Left lung (tissue), 14 donors: ENCODE measurements at places on chromosomes 5 and 9. TPM values are rescaled to one million over a fixed set of nuclear protein-coding genes. Genes with fewer than 3 reads are reported as not detected.

The PCDHA4 gene
- 0.79 TPM for total RNA-seq

The IFNA2 gene
- total RNA-seq = not detected

The DOK3 gene
- 18.2 TPM for total RNA-seq

The ENG gene
- total RNA-seq = 173 TPM

The MEGF10 gene
- total RNA-seq = 0.17 TPM

The FCN2 gene
- total RNA-seq = not detected

DNA sequence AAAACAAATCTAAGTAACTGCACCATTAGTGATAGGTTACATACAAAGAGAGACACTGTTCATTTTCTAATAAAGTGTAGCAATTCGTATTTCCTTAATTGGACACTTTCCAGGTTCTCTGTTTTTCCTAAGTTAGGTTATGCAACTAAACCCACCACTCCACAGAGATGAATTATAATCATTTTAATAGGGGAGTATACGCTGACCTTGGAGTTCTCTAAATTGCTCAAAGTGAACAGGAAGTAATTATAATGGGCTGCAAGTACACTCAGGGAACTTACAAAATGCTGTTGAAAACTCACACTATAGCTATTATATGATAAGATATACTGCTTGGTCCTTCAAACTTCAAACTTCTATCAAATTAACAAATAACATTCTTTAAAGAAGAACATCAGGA is 18.2 kb upstream of the ADCY2 start:
- DNase-seq = no peak

DNA sequence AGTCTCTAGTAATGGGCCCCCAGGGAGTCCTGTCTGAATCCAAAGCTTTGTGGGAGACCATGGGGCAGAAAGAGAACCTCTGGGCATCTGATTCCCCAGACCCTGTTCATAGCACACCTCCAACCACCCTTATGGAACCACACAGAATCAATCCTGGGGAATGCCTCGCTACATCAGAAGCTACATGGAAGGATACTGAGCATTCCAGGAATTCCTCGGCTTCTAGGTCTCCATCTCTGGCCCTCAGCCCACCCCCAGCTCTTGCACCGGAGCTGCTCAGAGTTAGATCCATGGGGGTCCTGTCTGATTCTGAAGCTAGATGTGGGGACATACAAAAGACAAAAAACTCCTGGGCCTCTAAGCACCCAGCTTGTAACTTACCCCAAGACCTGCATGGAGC is 28.4 kb downstream of the VCP start:
- no peak for DNase-seq

DNA sequence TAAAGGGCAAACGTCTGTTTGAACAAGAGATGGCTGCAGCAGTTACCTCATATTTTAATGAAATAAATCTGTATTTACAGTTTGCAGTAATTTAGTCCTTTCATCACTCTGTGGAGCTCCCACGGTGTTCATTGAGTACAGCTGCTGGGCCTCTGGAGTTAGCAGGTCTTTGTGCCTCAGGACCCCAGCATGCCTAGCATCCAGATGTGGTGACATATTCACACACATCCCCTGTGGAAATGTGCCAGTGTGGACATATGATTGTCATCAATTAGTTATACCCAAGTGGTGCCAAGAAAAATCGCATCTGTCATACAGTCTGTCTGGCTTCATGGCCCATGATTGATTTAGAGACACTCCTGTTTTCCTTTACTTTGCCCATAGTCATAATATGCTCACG is 77.3 kb downstream of the NNT start:
- no peak for DNase-seq

DNA sequence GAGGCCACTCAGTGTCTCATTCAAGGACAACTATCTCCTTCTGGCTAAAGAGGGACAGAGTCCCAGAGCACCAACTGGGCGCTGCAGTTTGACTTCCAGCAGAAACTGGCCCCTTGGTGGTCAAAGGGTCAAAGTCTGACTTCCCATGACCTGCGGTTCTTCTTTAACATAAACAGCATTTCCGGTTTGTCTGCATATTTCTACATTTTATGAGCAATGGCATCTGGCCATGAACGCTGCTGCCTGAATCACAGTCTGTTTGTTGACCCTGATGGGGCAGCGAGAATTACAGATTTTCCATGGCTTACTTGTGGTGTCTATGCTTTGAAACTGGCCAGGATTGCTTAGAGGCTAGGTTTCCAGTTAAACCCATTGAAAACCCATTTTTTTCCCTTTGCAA is 1.3 kb downstream of the TNFSF15 start:
- DNase-seq = peak; percentile 73

DNA sequence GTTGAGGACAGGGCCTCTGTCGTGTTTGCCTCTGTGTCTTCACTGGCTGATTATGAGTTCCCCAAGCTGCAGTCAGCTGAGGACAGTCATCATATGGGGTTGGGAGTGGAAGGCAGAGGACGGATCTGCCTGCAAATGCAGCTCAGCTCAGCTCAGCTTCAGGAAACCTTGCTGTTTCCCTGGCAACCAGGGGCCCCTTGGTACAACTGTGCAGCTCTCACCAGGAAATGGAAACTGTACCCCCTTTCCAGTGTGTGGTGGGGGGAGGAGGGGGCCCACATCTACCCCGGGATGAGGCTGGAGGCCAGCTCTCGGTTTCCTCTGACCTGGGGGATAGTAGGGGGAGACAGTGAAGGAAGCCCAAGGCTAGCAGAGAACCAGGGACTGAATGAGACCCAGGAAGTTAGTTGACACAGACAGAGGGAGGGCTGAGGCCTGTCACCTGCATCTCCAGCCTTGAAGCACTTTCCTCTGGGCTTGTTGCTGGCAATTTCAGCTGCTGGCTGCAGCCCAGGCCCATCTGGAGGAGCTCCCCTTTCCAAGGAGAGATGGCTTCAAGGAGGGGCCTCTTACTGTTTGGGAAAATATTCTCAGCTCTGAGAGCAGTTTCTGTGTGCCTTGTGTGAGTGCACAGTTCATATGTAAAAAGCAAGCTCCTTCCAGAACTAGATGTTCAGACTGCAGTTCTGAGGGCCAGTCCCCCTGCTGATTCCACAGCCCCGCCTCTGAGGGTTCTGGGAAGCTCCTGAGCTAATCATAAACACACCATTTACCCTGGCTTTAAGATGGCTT is 6.9 kb downstream of the ANXA6 start:
- DNase-seq = peak; percentile 62

GRCh38 chr9:4769321-4770080 is 23.2 kb upstream of the RCL1 start:
- DNase-seq = no peak

- no peak for DNase-seq
Observed at GRCh38 chr5:157558041-157558595, 17.5 kb downstream of the ADAM19 start.

DNA sequence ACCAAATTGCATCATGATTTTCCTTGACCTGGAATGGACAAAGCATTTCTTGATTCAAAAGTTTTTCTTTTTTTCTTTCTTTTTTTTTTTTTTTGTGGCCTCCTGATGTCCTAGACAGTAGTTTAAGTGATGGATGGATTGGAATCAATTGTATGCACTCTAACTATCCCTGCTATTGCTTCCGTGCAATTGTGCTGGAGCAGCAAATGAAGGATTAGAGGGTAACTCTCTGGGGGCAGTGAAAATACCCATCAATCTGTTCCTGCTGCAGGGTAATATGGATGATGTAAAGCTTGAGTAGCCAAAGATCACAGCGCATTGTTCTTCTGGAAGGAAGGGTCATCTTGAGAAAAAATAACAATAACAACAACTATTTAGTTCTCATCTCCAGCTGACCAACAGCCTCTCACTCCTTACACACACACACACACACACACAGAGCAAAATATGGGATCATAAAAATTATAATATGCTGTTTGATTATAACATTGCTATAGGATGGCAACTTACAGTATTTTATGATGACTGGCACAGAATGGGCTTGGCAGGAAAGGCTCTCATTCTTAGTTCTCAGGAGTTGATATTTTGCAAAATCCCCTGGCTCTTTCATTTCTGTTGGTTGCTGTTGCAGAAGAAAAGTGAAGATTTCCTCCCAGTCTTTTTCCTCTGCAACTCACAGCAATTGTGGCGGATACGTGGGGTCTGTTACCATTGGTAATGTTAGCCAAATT is 160.9 kb upstream of the DMAC1 start:
- DNase-seq = no peak

- DNase-seq = no peak
Observed at GRCh38 chr5:42749020-42749419, 7.6 kb upstream of the CCDC152 start.

DNA sequence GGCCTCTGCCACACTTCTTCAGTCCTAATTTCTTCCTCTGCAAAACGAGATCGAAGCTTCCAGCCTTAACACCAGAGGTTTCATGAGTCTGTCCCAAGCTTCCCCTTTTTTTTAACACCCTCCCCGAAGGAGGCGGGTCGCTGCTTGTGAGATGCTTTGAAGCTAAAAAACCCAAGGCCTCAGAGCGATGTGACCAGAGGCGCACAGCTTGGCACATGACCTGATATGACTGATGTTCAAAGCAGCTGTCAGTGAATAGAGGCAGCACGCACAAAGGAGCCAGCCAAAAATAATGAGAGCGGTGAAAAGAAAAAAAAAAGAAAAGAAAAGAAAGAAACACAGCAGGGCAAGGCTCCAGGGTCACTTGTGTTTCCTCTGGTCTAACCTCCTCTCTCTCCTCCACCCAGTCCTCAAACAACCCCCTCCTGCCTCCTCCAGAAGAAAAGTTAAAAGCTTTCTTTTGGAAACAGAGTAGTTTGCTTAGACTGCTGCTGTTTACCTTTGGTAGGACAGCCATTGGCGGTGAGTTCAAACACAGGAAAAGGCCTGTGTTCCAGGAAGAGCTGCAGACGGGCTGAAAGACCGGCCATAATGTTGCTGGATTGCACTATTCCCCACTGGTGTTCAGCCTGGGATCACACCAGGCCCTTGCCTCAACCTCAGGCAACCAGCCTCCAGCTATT is 10.9 kb upstream of the ZNF366 start:
- peak; percentile 73 for DNase-seq
